ENCODE measurements at places on chromosomes 16 and 17.

DNA sequence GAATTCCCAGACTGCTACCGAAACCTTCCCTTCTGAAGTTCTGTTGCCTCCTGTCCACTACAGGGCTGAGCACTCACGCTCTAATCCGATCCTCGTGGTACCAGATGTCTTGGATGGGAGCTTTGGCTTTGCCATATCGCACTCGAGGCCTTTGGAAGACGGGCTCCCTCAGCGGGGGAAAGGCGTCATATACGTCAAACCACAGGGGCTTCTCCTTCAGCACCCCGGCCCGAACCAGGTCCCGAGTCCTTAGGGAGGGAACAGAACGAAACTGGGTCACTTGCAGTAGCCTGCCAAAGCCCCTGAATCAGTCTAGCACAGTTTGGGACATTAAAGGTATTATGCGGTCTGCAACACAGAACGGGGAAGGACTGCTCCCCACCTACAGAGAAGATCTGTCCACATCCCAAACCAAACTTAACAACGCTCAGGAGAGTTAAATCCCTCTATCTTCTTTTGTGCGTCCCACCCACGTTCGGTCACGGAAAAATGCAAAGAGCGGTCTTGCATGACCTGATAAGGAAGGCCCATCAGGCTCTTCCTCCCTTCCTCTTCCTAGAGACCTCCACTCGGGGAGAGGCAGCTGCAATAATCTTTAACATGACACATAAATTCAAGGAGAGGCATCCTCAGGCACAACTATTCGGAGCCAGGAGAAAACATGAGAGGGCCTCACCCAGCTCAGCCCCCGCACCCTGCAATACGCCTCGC is 526 bp downstream of the MRPS23 start:
- DNase-seq, result no peak

DNA sequence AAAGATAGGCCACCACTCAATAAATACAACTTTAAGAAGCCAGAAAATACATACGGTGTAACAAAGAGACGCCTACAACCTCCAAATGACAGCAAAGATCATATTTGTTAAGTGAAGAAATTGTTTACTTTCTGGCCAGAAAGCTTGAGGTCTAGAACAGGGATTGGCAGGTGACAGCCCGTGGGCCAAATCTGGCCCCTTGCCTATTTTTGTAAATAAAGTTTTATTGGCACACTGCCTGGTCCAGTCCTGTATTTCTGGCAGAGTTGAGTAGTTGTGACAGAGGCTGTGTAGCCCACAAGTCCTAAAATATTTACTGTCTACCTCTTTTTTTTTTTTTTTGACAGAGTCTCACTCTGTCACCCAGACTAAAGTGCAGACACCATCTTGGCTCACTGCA is 3.4 kb upstream of the CLEC19A start:
- no peak for DNase-seq

DNA sequence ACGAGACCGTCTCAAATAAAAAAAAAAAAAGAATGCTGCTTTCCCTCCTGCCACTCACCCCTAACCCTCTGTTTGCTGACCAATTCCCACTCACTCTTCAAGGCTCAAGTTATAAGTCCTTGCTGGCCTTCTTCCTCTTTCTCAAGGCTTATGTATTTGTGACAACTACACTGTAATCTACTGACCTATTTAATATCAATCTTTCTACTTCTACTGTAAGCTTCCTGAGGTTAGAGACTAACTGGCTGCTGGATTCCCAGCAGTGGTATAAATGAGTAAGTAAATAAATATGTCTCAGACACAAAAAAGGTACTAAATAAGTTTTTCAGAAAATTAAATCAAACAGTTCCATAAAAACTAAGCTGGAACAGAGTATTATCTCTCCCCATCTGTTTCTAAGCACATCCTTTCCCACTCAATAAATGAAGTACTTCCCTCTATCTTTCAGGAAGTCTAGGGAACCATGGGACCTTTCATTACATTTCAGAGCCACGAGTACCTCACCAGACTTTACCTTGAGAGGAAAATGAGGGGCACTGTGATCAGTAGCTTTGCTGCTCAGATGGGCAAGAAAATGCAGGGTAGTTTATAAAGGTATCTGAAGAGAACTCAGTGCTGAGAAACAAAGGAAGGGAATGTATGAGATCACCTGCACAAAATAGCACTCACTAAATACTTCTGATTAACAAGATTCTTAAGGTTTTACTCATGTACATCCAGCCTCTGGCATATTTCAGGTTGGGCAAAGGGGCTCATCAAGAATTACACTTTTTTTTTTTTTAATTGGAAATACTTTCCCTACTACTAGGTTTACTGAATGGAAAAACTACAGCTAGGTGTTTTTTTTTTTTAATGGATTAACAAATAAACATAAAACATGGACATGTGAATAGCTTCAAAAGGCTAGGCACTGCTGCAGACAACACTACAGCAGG is 10.8 kb downstream of the SSH2 start:
- DNase-seq, result no peak

- no peak for DNase-seq
Measured at GRCh38 chr16:82509691-82510430, 116.9 kb upstream of the CDH13 start.

DNA sequence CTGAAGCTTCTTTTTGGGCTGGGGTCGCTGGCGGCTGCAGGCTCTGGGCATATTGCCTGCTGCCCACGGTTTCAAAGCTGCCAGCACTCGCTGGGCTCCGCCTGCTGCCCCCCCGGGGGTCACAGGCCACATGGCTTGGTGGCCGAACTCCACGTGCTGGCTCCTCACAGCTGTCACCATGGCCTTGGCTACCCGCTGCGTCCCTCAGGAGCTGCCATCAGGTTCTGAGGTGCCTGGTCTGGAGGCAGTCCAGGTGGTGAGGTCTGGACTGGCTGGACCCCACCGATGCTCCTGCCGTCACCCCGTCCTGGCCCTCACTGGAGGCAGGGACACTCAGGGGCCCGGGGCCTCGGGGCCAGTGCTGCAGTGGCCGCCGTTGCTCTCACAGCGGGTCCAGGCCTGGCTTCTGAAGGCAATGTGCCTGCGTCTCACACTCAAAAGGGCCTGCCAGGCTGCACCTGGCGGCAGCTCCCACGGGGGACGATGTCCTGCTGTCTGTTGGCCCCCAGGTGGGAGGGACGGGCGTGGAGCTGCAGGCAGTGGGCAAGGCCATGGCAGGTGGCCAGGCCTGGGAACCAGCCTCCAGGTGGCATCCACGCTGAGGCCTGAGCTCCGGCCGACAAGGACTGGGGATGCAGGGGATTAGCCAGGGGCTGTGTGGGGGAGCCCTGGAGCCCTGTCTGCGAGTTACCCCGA is 13.3 kb downstream of the CAPN15 start:
- no peak for DNase-seq

DNA sequence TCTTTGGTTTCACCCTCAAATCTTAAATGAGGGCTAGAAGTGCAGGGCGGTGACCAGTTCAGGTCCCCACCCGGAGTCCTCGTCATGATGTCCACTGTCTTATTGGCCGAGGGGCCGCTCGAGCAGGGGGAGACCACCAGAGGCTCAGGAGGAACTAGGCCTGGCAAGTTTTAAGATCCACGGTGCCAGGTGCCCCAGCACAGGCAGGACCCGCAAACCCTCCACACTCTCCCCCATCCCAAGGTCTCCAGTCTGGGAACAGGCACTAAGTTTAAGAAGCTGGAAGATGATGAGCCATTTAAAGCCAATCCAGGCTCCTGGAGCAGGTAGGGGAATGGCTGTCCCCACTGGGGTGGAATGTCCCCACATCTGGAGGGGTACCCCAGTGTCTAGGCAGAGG is 4.1 kb downstream of the DLX3 start:
- DNase-seq, result no peak

- no peak for DNase-seq
Measured at GRCh38 chr16:3781421-3781820, 64.1 kb upstream of the TRAP1 start.

DNA sequence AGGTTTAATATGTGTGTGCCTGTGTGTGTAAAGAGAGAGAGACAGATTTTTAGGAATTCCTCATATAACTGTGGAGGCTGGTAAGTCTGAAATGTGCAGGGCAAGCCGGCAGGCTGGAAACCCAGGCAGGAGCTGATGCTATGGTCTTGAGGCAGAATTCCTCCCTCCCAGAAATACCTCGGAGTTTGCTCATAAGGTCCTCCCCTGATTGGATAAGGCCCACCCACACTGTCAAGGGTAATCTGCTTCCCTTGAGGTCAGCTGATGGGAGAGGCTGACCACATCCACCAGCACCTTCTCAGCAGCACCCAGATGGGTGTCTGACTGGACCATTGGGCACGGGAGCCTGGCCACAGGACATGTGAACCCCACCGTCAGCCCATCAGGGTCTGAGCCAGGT is 42.4 kb downstream of the C16orf95 start:
- no peak for DNase-seq

DNA sequence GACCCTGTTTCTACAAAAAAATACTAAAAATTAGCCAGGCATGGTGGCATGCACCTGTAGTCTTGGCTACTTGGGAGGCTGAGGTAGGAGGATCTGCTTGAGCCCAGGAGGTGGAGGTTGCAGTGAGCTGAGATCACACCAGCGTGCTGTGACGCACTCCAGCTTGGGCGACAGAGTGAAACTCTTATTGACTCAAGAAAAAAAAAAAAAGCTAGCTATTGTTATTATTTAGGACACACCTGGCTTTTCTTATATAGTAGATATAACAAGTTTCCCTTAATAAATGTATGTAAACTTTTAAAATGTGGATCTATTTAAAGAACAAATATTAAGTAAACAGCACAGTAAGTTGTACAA is 1.8 kb downstream of the RABEP2 start:
- DNase-seq, result no peak

DNA sequence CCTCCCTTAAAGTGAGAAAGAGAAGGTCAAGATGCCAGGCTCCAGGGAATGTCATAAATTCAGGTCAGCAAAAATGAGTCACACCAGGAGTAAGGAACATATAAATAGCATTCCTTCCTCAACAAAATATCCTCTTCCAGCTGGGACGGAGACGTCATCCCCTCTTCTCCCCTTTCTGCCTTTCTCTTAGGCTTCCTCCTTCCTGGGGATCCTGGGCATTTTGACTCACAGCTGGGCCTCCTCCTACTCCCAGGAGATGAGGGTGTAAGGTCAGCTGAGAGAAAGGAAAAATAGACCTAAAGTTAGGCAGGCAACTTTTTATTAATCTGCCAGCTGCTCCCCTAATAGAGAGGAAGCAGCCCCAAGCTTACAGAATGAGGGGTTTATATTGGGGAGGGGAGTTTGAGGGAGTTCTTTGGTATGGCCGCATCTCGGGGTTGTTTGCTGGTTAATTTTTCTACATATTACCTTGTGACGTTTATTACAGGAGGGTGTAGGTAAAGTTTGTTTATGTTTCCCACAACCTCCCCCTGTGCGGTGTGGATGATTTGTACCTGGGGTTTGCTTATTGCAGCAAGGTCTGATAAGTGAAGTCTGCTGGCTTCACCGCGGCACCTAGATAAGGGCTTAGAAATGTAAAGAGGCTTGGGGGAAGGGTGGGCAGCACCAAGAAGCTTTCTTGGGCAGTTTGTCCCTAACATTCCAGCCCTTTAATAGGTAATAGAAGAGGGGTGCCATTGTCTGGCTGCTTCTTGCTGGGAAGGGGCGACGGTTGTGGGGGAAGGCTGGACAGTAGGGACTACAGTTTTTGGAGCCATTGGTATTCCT is 7.1 kb upstream of the ZNF747 start:
- DNase-seq, result no peak

- no peak for DNase-seq
Measured at GRCh38 chr16:58511933-58512815, 3.1 kb upstream of the SETD6 start.

DNA sequence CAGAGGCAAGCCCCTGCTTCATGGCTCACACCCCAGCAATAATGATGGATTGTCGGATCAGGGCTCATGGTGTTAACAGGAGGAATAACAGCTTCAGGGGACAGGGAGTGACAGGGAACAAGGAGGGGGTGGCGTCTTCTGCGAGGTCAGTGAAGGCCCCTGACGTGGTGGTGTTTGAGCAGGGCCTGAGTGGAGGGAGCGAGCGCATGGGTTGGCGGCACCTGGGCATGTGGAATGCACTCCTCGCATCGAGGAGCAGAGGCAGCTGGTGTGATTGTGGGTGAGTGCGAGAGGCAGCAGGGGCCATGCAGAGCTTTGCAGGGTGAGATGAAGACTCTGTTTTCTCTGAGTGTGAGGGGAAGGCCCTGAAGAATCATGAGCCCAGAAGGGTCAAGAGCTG is 33.3 kb downstream of the CLUAP1 start:
- DNase-seq, result no peak

DNA sequence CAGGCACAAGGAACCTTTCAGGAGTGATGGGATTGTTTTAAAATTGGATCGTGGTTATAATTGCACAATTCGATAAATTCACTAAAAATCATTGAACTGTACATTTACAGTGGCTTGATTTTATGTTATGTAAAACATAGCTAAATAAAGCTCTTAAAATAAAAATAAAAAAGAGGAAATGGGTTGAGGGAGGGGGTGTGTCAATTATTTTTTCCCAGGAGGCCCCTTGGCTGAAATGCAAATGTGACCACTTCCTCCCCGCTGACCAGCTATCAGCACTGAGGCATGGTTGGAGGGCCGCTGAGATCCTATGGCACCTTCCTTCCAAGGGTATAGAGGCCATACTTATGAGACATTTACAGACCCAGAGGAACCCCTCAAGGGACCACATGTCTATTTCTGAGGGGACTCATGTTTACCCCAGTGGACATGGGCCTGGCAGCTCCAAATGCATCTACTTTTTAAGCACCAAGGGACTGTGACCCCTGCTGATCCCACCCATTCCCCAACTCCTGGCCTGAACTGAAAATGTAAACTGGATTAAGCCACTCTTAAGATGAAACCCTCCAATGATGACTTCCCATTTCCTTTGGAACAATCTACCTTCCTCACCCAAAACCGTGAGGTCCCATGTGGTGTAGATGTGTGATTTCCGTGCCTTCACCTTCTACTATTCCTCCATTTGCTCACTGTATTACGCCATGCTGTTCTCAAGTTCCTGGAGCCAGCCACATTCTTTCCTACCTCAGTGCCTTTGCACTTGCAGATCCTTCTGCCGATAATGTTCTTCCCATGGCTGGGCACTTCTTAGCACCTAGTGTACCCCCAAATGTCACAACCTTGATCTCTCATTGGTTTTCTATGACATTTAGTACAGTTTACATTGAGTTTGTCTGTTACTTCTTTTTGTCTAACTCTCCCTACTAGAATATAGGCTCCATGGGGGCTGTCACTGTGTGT is 2.8 kb upstream of the IL21R start:
- DNase-seq, result no peak
